ENCODE measurements at places on chromosomes 4 and X. TPM values are rescaled to one million over a fixed set of nuclear protein-coding genes. Genes with fewer than 3 reads are reported as not detected.

NRK gene
- 0.03 TPM for total RNA-seq

CDS1 gene
- 16.1 TPM for total RNA-seq

RAB40AL gene
- 0.44 TPM for total RNA-seq

HSFX2 gene
- total RNA-seq, result 0.26 TPM

MTHFD2L gene
- 6.6 TPM for total RNA-seq

RBM41 gene
- total RNA-seq, result 15.1 TPM

GLRB gene
- total RNA-seq, result 1.8 TPM

RAB33A gene
- total RNA-seq, result 2.2 TPM

- H3K36me3 ChIP-seq, result no peaks in the 10 kb centered on the region
- no peak for DNase-seq
- H3K4me3 ChIP-seq, result no peak overlapping the region
These were observed 182.5 kb upstream of the ARHGEF9 start for GRCh38 chrX:63967551-63967950.

- H3K36me3 ChIP-seq, result no peaks in the 10 kb centered on the region
- no peak overlapping the region for H3K4me3 ChIP-seq
- H3K4me1 ChIP-seq, result no peaks in the 10 kb centered on the region
- H3K27me3 ChIP-seq, result no peaks in the 10 kb centered on the region
- H3K27ac ChIP-seq, result no peak overlapping the region
- DNase-seq, result no peak
These were observed 78.0 kb downstream of the ZFYVE28 start for GRCh38 chr4:2340272-2341061.

DNA sequence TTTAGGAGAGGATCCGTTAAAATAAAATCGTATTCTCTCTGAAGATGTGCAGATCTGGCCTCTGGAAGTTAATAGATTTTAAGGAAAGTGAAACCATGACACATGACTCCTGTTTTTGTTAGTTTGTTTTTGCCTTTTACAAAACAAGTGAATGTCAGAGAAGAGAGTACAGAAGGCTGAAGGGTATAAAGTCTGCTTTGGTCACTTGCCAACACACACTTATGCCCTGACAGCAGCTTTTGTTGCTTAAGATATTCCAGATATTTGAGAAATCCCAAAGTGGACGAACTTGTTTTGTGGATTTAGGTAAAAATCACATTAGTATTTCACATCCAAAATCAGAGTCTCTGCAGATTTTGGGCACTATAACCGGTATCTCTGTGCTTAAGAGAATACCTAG lies 192.4 kb upstream of the RASGEF1B start:
- no peaks in the 10 kb centered on the region for H3K36me3 ChIP-seq
- DNase-seq, result no peak
- H3K27me3 ChIP-seq, result no peaks in the 10 kb centered on the region
- H3K4me3 ChIP-seq, result no peak overlapping the region
- H3K4me1 ChIP-seq, result no peaks in the 10 kb centered on the region

DNA sequence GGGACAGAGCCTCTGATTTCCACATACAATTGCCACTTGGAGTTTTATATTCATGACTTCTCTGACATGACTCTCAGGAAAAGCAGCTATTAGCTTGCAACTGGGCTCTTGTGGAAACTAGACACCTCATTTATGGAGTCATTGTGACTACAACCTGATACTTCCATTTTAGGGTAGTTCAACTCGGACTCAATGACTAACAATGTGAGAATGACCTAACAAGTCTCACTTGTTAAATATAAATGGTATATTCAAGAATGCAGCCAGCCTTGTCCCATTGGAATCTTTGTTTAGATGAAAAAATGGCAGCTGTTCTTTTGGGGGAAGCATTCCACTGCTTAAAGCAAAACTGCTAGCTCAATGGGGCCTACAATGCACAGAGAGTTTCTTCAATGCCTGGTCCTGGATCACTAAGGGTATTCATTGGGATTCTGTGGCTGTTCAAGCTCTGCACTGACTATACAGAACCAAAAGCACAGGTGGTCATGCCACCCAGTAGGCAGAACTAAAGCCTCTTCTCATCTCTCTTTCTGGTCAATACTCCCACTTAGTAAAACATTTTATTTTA lies 36.5 kb upstream of the GLRA3 start:
- no peaks in the 10 kb centered on the region for H3K4me1 ChIP-seq
- no peaks in the 10 kb centered on the region for H3K36me3 ChIP-seq
- H3K27ac ChIP-seq, result no peak overlapping the region
- no peaks in the 10 kb centered on the region for H3K27me3 ChIP-seq
- H3K4me3 ChIP-seq, result no peak overlapping the region
- DNase-seq, result no peak

GRCh38 chr4:113901994-113902787 lies 77.3 kb downstream of the ARSJ start:
- no peaks in the 10 kb centered on the region for H3K27me3 ChIP-seq
- no peak for DNase-seq
- no peak overlapping the region for H3K4me3 ChIP-seq

DNA sequence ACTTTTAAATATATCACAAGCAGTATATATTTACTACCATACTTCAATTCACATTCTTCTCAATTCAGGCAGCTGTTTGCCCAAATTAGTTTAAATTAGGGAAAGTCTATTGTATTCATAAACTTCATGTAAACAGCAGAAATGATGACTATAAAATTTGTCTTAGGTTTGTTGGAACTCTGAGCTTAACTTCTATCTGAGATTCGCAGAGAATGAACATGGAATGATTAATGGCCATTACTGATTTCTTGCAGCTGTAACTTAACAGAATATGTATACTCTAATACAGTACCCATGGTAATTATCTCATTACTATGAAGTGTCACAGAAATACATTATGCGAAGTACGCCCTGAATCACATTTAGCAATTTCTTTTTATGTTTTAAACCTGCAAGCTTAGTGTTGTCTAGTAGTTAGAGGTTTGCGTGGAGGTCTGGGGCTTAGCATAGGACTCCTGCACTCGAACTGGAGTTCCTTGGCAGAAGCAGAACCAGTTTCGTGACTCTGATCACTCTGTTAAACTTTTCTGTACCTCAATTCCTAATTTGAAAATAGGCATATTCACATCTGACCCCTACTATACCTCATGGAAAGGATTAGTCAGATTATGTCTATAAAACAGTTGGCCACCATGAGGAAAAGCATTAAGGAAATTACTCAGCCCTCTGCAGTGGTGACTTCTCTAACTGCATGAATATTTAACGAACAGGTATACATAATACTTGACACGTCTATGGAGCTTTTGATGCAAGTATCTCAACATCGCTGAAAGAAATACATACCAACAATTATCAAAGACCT lies 243.2 kb downstream of the MGST2 start:
- H3K27ac ChIP-seq, result no peak overlapping the region
- DNase-seq, result no peak

GRCh38 chrX:119272882-119273419 lies 36.9 kb downstream of the PGRMC1 start:
- no peaks in the 10 kb centered on the region for H3K36me3 ChIP-seq
- H3K27ac ChIP-seq, result no peak overlapping the region
- no peaks in the 10 kb centered on the region for H3K27me3 ChIP-seq
- H3K4me3 ChIP-seq, result no peak overlapping the region
- no peaks in the 10 kb centered on the region for H3K4me1 ChIP-seq

DNA sequence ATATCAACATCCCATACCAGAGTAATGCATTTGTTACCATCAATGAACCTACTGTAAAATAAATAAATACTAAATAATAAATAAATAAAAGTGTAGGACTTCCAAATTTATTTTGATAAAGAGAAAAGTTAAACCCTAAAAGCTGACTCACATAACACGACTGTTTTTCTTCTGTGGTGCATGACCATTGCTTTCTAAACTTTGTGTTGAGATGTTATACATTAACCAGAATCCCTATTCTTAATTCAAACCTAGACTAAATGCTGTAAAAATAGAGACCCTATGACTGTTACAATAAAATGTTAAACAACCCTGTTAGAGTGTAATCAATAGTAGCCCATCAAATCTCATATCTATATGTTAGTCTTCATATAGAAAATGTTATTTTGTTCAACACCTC lies 20.9 kb upstream of the PRMT9 start:
- no peak for DNase-seq
- no peaks in the 10 kb centered on the region for H3K27me3 ChIP-seq
- no peaks in the 10 kb centered on the region for H3K4me1 ChIP-seq
- no peak overlapping the region for H3K27ac ChIP-seq

DNA sequence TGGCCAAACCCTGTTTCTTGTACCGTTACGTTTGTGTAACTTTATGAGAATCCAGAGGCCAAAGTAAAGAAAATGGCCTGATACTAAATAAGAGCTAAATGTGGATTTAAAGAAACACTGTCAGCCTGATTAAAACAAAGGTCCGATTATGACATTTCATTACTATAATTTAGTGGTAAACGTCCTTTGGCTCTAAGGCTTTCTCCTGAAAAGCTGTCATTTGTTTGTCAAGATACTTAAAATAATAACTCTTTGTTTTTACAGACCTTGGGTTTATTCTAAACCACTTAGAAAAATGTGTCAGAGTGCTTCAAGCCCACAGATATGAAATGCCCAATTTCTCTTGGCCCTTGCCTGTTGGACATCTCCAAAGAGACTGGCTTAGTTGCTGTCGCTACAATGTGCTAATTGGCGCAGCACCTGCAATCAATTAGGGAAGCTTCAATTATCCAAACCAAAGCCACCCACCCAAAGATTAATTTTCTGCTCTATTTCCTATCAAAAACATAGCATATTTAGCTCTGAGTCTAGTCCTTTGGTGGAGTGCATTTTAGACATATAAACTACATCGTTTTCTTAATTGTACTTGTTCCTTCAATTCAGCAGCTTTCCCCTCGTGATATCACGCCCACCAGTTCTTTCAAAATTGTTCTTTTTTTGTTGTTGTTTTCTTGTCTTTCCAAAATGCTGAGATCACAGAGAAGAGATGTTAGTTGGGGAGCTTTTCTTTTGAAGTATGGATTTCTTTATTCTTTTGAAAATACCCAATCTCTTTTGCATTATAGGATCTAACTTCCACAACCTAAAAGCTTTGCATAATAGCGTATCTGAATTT lies 13.6 kb downstream of the SMIM20 start:
- no peak overlapping the region for H3K27ac ChIP-seq
- H3K36me3 ChIP-seq, result no peaks in the 10 kb centered on the region
- no peaks in the 10 kb centered on the region for H3K4me1 ChIP-seq
- no peaks in the 10 kb centered on the region for H3K27me3 ChIP-seq

GRCh38 chrX:12497832-12498591 lies 293.2 kb upstream of the PRPS2 start:
- H3K4me3 ChIP-seq, result no peak overlapping the region
- no peaks in the 10 kb centered on the region for H3K27me3 ChIP-seq
- no peaks in the 10 kb centered on the region for H3K36me3 ChIP-seq
- peak; percentile 10 for DNase-seq

DNA sequence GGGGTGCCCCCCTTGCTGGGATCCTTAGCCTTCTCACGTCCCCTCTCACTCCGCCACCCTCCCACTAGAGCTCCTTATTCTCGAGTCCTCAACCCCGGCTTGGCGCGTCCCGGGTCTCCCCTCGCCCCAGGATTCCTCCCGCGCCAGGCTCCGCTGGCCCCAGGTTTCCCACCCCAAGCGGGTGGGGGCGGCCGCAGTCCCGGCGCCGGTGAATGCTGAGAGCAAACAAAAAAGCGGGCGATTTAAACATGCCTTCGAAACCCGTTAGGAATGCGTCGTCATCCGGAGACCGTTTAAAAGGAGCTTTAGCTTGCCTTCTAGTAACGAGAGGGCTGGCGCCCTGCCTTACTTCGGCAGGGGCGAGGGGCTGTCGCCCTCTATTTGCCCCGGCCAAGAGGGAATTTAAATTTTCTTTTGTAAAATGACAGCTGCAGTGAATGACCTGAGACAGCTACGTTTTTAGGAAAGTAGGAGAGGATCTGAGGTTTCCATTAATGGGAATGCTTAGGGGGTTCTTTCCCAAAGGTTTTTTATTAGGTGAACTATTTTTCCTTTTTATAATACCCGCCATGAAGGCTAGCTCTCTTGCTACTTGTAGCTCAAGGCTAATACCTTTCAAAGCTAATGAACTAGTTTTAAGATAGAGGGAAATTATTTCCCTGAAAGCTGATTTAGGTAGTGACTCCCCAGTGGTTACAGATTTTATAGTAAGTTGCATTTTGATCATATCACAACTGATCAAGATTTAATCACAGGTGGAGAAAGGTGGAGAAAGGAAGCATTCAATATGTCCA lies 3.1 kb downstream of the JADE1 start:
- peak overlapping the region; percentile 85 for H3K4me3 ChIP-seq
- peak overlapping the region; percentile 91 for H3K27ac ChIP-seq
- H3K4me1 ChIP-seq, result peaks cover 18% of the 10 kb centered on the region
- DNase-seq, result no peak

GRCh38 chr4:64272432-64272831 lies 136.8 kb downstream of the TECRL start:
- no peaks in the 10 kb centered on the region for H3K36me3 ChIP-seq
- no peaks in the 10 kb centered on the region for H3K27me3 ChIP-seq
- no peak for DNase-seq
- H3K27ac ChIP-seq, result no peak overlapping the region
- H3K4me3 ChIP-seq, result peak overlapping the region; percentile 64
- peaks cover 4% of the 10 kb centered on the region for H3K4me1 ChIP-seq

- H3K27me3 ChIP-seq, result no peaks in the 10 kb centered on the region
- H3K27ac ChIP-seq, result no peak overlapping the region
- H3K36me3 ChIP-seq, result no peaks in the 10 kb centered on the region
- no peak for DNase-seq
- H3K4me3 ChIP-seq, result no peak overlapping the region
- H3K4me1 ChIP-seq, result no peaks in the 10 kb centered on the region
These were observed 13.0 kb downstream of the TBC1D19 start for GRCh38 chr4:26596843-26597242.

- no peaks in the 10 kb centered on the region for H3K4me1 ChIP-seq
- H3K4me3 ChIP-seq, result no peak overlapping the region
- H3K27me3 ChIP-seq, result no peaks in the 10 kb centered on the region
- no peaks in the 10 kb centered on the region for H3K36me3 ChIP-seq
- no peak overlapping the region for H3K27ac ChIP-seq
These were observed 267.4 kb downstream of the IL1RAPL1 start for GRCh38 chrX:28854637-28855036.

- no peak for DNase-seq
- H3K4me3 ChIP-seq, result no peak overlapping the region
- no peaks in the 10 kb centered on the region for H3K27me3 ChIP-seq
- no peaks in the 10 kb centered on the region for H3K4me1 ChIP-seq
These were observed 253.8 kb upstream of the DMD start for GRCh38 chrX:33465137-33465536.

- no peak overlapping the region for H3K27ac ChIP-seq
- no peak overlapping the region for H3K4me3 ChIP-seq
- no peaks in the 10 kb centered on the region for H3K36me3 ChIP-seq
- H3K4me1 ChIP-seq, result no peaks in the 10 kb centered on the region
These were observed 445.5 kb downstream of the ZIC3 start for GRCh38 chrX:138011468-138011867.

DNA sequence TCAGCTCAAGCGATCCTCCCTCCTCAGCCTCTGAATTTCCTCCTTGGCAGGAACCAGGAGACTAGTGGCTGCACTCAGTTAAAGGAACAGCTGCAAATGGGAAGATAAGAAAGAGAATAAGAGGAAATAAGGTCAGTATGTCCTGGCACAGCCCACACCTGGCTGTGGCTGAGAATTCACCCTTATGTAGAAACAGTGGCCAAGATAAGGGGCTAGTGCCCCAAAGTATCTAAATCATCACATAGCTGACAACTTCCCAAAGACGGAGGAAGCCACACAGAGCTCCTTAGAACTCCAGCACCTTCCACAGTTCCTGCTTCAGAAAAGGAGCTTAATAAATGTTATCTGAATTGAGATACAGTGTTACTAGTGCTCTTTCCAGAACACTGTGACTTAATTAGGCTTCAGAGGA lies 2.3 kb upstream of the CHIC2 start:
- H3K27me3 ChIP-seq, result no peaks in the 10 kb centered on the region
- no peak overlapping the region for H3K27ac ChIP-seq
- no peak overlapping the region for H3K4me3 ChIP-seq
- no peaks in the 10 kb centered on the region for H3K36me3 ChIP-seq
- H3K4me1 ChIP-seq, result peaks cover 15% of the 10 kb centered on the region

GRCh38 chr4:2545321-2546013 lies 9.0 kb downstream of the FAM193A start:
- no peaks in the 10 kb centered on the region for H3K4me1 ChIP-seq
- no peak for DNase-seq
- no peak overlapping the region for H3K4me3 ChIP-seq
- no peaks in the 10 kb centered on the region for H3K36me3 ChIP-seq
